Stimulated activated CD4-positive, alpha-beta T cell treated with anti-CD3 and anti-CD28 coated beads, Interleukin-4, amount 100 ng/mL, for 1 hour (primary cell): ENCODE measurements at places on chromosomes 13 and 19.

- no peak for DNase-seq
Observed at GRCh38 chr19:49637821-49638738, 1.9 kb downstream of the RRAS start.

DNA sequence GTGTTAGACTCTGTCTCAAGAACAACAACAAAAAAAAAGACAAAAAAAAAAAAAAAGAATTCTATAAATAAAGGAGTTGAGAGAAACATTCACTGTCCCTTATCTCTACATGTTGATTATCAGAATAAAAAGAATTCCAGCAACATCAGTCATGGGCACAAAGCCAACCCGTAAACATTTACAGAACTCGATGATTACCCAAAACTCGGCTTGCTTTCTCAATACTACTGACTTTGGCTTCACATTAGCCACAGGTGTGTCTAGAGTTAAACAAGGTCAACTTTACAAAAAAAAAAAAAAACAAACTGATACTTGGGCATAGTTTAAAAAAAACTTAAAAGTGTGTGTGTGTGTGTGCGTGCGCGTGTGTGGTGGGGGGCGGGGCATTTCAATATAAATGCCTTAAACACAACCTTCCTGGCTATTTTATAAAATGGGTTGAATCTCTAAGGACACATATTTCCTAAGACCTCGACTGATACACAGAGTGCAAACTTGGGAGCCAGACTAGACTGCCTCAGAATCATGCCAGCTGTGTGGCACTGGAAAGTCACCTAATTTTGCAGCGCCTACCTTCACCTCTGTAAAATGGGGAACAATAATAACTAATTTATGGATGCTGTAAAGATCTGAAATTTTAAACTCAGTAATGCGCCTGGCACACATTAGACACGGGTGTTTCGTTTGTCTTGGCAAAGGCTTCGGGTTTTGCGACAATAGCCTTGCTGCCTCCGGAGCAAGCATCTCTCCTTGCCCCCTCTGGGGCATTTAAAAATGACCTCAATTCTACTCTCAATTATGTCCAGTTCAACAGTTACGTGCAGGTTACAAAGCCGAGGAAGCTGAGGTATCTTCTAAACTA lies 922 bp downstream of the EBPL start:
- DNase-seq = no peak

DNA sequence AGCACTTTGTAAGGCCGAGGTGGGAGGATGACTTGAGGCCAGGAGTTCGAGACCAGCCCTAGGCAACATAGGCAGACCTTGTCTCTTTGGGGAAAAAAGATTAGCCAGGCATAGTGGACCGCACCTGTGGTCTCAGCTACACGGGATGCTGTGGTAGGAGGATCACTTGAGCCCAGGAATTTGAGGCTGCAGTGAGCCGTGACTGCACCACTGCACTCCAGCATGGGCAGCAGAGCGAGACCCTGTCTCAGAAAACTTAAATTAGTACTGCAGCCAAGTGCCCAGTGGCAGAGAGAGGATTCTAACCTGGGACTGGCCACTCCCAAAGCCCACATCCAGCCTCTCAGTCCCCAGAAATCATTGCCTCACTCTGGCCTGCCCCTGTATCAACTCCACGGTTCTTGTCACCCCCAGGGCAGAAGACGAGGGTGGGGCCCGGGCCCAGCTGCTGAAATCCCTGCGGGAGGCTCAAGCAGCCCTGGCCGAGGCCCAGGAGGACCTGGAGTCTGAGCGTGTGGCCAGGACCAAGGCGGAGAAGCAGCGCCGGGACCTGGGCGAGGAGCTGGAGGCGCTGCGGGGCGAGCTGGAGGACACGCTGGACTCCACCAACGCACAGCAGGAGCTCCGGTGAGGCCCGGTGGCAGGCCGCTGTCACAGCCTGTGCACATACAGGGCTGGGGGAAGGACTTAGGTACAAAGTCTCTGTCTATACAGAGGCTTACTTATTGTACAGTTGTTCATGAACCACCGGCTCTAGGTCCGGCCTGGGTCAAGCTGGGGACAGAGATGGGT lies 53.4 kb downstream of the KCNC3 start:
- no peak for DNase-seq

- peak; percentile 18 for DNase-seq
Observed at GRCh38 chr19:4910594-4911281, 1.4 kb downstream of the UHRF1 start.

GRCh38 chr19:31266731-31267130 lies 82.5 kb downstream of the TSHZ3 start:
- no peak for DNase-seq

DNA sequence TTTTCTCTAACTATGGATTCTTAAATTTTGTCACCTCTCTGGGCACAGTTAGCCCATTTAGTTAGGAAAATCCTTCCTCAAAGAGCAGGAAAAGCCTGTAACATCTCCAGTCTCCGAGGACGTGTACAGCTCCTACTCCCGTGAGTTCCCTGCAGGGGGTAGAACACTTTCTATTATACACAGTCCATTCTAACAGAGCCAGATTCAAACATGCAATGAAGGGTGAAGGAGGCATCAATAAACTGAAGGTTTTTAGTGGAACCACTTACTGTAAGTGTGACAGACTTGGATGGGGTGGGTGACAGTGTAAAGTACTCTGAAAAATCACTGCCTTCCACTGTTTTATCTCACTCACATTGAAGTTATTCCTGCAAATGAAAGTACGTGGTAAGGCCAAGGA lies 204.7 kb upstream of the DACH1 start:
- no peak for DNase-seq

GRCh38 chr19:20969898-20970297 lies 46.8 kb downstream of the ZNF85 start:
- DNase-seq = no peak
